ENCODE measurements at places on chromosomes 5 and 9.
A peak's percentile ranks its signal among the peaks of the same experiment; 100 is the strongest.

- no peak for DNase-seq
Measured at GRCh38 chr9:102669220-102669619, 325.9 kb upstream of the CYLC2 start.

- DNase-seq = no peak
Measured at GRCh38 chr5:17005107-17005828, 69.2 kb upstream of the MYO10 start.

DNA sequence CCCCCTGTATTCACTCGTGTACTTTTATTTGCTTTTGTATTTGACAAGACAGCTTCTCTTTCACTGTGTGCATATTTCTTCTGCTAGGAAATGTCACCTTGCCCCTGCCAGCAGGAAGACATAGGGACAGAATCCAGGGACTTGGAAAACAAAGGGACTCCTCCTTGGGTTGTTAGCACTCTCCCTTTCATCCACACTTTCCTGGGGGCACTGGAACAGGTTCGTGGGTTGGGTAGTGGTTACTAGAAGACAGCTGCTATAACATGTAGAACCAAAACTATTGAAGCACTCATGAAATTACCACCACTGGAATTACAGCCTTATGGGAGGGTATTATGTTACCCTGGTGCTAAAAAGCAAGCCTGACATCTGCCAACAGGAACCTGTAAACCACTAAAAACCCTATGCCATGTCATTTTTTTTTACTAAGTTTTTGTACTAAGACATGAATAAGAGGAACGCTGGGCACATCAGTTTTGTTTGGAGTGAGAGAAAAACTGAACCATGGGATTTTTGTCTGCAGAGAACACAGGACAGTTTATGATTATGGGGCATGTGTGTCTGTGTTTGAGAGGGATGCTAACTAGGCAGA, 4.7 kb upstream of the CCL28 start:
- DNase-seq = no peak

GRCh38 chr5:168159425-168159824, 132.0 kb upstream of the WWC1 start:
- DNase-seq = no peak

GRCh38 chr5:37132646-37133045, 116.5 kb downstream of the CPLANE1 start:
- no peak for DNase-seq

DNA sequence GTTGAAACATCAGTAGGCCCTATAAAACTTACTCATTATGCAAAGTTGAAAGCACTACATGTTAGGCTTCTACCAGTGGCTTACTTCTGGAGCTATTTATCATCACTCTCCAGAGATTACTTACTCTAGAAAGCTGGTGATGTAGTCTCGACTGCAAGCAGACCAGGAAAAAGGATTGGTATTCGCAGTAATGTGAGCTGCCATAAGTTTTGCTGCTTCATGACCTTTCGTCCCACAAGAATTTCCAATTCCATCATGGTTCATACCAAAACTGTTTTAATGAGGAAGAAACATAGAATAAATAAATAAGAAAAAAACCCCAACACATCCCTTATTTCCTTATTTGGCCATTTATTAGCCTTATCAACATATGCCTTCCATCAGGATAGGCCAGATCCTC, 181.9 kb downstream of the ADAMTS6 start:
- no peak for DNase-seq

DNA sequence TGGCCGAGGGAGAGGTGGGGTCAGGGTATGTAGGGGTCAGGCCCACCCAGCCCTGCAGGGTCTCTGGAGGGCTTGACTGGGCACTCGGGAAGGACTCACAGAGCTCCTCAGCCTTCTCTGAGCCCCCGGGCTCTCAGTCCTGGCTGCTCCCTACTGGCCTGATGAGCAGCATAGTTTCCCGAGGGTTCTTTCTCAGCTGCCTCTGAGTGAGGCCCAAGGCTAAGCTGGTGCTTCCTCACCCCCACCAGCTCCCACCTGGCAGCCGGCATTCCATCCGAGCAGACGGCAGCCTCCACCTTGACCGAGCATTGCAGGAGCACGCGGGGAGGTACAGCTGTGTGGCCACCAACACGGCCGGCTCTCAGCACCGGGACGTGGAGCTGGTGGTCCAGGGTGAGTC, 56.0 kb downstream of the HMCN2 start:
- DNase-seq = no peak

DNA sequence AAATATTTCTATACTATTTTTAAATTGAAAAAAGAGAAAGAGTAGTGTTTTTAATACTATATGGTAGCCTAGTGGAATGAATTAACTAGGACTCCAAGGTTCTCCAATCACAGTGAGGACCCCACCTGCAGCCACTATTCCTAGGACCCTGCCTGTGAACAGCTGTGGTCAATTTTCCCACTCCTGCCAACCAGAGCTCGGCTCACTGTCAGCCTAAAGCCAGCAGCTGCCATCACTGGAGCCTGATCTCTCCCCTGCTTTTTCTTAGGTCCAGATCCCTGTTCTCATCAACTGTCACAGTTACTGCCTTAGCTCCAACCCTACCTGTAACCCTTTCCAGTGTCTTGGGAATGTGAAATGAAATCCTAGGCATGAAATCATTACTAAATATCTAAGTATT, 25.3 kb downstream of the ARSB start:
- DNase-seq = no peak

DNA sequence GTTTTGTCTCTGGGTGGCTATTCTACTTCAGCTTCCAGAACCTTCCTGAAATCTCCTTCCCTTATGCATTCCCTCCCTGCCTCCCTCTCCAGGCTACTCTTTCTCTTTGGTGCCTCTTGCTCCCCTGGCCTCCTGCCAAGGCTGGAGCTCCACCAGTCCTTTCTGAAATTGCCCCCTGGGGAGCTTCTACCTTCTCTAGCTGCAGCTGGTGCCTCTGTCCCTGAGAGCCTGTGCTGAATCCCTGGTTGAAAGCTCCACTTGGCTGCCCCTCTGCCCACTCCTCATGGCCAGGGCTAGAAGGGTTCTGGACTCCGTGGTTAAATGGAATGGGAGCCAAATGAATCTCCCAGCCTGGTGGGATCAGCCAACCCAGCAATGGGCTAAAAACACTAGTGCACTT, 80.1 kb downstream of the COL15A1 start:
- DNase-seq = no peak

DNA sequence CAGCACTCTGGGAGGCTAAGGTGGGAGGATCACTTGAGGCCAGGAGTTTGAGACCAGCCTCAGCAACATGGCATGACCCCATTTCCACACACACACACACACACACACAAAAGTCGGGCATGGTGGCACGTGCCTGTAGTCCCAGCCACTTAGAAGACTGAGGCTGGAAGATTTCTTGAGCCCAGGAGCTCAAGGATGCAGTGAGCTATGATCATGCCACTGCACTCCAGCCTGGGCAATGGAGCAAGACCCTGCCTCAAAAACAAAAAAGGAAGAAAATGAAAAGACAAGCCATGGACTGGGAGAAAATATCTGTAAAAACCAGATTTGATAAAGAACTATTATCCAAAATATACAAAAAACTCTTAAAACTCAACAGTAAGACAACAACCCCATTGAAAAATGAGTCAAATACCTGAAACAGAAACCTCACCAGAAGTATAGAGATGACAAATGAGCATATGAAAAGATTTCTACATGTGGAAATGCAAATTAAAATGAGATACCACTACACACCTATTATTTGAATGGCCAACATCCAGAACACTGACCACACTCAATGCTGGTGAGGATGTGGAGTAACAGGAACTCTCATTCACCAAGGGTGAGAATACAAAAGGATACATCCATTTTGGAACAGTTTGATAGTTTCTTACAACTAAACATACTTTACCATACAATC, 24.7 kb downstream of the DNAJA1 start:
- no peak for DNase-seq

GRCh38 chr9:131672451-131672850, 67.4 kb downstream of the RAPGEF1 start:
- DNase-seq = no peak

GRCh38 chr9:8572209-8572608, 772.6 kb upstream of the DMAC1 start:
- DNase-seq = no peak

GRCh38 chr9:114290561-114290986, 32.3 kb upstream of the ORM1 start:
- no peak for DNase-seq

DNA sequence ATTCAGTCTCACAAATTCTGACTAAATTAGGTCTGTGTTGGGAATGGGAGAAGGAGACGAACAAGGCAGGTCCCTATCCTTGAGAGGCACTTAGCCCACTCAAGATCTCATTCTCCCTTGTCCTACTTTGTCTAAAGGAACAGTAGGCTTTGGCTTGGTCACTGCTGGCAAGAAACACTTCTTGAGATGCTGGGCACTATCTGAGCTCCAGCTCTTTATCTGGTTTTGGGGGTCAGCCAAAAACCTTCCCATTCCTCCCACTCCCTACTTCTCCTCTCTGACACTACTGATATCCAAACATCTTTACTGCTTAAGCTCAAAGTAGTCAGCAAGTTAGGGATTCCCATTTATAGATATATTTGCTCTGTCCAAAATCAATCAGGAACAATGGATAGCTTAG, 155.2 kb downstream of the MAPKAP1 start:
- no peak for DNase-seq

GRCh38 chr5:33487236-33487635, 46.5 kb downstream of the TARS1 start:
- DNase-seq = no peak

GRCh38 chr5:2847608-2848007, 96.1 kb upstream of the IRX2 start:
- no peak for DNase-seq

DNA sequence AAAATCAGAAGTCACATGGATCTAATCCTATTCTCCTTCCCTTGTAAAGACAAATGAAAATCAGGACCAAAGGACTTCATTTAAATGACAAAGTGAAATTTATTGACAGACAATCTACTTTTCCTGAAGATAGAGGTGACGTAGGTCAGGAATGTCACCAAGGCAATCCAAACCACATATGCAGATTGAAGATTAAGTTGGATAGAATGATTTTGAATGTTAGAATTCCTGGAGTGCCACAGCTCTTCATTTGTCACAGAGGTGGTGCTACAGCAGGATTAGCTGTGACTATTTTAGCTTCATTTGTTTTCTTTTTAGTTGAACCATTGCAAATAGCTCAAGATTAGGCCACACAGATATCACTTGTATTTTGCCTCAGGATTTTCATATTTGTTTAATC, 736.0 kb upstream of the ARRDC3 start:
- no peak for DNase-seq

DNA sequence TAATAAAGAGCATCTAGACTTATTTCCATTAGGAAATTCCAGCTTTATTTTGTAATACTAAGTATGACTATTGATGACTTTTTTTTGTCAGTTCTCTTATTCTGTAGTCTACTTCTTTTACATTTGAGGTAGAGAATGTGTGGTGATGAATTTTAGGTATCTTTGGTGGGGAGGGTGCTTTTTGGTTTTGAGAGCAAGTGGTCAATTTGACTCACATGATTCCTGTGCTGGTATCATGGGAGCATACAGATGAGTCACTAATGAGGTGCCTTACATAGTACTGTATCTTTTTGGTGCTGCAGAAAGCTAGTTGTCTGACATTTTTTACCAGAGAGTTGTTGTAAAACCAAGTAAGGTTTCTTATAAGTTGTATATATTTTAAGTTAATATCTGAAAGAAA, 35.3 kb downstream of the ERBIN start:
- no peak for DNase-seq

GRCh38 chr9:34454571-34455065, 3.8 kb downstream of the FAM219A start:
- no peak for DNase-seq

DNA sequence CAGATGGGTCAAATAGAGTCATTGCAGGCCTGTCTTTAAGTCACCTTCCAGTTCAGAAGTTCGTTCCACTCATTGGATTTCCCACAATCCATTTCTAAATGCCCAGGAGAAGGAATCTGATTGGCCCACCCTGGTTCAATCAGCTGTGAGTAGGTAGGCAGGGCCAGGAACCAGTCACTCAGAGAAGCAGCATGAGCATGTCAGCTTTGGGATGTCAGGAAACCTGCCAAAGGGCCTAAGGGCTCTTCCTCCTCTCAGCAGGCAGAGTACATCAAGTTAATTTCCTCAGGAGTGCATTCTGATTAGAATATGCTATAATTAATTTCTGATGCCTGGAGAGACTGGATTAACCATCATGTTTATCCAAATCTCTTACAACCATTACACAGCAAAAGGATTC, 412.9 kb upstream of the CCNH start:
- no peak for DNase-seq

DNA sequence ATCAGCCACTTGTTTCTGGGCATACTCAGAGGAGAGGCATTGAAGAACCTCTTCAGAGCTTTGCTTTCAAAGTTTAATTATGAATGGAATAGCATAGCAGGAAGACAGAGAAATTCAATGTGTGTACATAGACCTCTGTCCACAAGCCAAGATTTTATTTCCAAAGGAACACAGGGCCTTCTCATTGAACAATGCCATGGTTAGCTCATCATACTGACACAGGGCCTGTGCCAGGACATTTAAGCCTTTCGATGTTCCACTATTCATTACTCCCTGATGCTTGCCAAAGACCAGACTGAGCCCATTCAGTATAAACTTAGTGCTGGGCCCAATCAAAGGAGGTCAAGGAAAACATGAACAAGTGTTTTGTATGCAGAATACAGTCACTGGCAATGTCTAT, 280.8 kb downstream of the FBXL17 start:
- DNase-seq = no peak

- DNase-seq = no peak
Measured at GRCh38 chr9:34457266-34458012, 931 bp downstream of the FAM219A start.

GRCh38 chr5:116506488-116506887, 68.1 kb downstream of the SEMA6A start:
- DNase-seq = no peak

DNA sequence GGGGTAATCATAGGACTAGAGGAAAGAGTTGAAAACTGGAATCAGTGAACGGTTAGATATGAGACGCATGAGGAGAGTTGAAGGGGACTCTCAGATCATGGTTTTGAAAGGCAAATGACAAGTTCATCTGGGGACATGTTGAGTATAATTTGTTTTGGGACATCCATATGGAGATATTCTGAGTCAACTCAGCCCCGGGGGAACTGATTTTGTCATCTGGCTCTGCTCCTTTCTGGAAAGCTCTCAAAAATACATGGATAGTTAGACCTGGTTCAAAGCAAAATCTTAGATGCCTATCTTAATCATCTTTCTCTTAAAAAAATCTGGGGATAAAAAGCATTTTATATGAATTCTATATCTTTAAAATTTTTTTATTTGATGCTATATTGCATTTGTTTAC, 161.2 kb downstream of the SNX18 start:
- DNase-seq = no peak

- DNase-seq = no peak
Measured at GRCh38 chr5:175749591-175749990, 91.7 kb downstream of the HRH2 start.

- peak; percentile 45 for DNase-seq
Measured at GRCh38 chr9:136686794-136687711, at the start of gene AGPAT2. Gene AGPAT2, minus strand, starts transcription at chr9:136687457. Its CDS starts 100 bp downstream, at chr9:136687357.

DNA sequence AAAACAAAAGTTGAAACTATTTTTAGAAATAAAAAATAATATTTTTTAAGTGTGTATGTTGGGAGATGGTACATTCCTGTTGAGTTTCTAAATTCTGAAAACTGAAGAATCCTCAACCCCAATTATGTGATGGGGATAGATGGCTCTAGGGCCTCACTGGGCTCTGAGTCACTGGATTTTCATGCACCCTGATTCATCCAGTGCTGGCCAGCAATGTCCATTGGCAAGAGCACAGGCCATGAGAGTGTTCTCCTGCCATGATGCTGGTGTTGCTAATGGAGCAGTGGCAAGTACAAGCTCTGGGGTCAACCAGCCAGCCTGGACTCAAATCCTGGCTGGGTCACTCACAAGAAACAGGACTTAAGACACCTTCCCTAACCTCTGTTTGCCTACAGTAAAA, 23.3 kb downstream of the SMIM23 start:
- no peak for DNase-seq

All from stimulated activated CD8-positive, alpha-beta memory T cell treated with anti-CD3 and anti-CD28 coated beads, Interleukin-12 subunit alpha, Interleukin-12 subunit beta, amount 100 ng/mL, for 4 hours (primary cell).